Vagina (tissue), 2 donors: ENCODE measurements at places on chromosomes 4 and X.

DNA sequence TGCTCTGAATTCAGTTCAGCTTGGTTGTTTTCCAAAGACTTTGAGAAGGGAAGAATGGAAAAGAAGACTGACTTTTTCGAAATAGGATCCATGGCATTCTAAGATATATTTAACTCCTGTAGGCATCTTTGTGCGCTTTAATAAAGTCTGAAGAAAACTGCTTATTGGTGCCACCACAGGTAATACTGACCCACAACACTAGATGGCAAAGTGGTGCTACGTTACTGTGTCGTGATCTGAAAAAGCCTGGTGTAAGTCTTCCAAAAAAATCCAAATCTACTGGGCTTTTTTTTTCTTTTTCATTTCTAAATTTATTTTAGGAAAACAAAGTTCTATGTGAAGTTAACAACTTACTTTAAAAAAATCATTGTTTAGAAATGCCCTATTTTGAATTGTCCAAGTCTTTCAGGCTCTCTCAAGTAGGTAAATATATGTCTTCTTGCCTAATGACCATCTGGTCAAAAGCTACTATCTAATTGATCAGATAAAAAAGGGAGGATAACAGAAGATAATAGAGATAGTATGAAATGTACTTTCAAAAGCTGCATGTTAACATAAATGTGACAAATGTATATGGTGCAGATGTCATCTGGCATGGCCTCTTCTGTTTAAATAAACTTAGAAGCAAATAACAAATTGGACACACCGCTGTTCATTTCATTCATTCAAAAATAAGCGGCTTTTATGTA is 47.0 kb upstream of the MID1IP1 start:
- no peak for DNase-seq

GRCh38 chrX:54446084-54446483 is 5.9 kb downstream of the TSR2 start:
- no peak for DNase-seq

GRCh38 chrX:123909523-123909922 is 49.7 kb downstream of the XIAP start:
- no peak for DNase-seq

- no peak for DNase-seq
These were observed 4.4 kb upstream of the DCTD start for GRCh38 chr4:182921608-182922007.

GRCh38 chr4:140028101-140028500 is 125.9 kb downstream of the MAML3 start:
- no peak for DNase-seq
